ENCODE measurements at places on chromosomes 4 and X.
A peak's percentile ranks its signal among the peaks of the same experiment; 100 is the strongest.

DNA sequence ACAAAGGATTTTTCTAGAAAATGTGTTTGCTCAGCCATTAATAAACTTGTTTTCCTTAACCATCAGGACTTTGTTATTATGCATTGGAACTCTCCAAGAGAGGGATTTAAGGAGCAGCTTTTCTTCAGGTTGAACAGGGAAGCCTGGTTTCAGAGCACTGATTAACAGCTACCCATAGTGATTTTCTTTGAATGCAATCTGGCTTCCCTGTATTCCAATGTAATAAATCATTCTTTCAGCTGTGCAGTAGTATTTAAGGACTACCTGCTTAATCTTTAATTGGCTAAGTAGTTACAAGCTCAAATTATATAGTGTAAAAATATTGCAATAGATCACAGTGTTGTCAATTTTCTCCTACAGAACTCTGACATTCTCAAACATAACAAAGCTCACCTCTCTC, 77.5 kb downstream of the TMEM156 start:
- no peak for DNase-seq

DNA sequence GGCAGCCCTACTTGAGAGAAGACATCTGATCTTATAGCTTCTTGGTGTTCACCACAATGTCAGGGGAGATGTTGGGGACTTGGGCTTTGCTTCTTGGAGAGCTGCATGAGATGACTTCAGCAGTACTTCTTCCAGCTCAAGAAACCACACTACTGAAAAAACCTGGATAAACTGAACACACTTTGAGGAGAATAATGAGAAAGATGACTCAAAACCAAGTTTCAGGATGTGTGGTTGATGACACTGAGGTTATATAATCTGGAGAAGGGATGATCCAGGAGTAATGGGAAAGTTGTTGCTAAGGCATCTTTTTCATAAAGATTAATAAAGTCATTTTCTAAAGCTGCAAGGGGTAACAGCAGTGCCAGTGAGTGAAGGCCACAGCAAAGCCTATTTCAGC, 58.4 kb upstream of the PNPLA4 start:
- no peak for DNase-seq

DNA sequence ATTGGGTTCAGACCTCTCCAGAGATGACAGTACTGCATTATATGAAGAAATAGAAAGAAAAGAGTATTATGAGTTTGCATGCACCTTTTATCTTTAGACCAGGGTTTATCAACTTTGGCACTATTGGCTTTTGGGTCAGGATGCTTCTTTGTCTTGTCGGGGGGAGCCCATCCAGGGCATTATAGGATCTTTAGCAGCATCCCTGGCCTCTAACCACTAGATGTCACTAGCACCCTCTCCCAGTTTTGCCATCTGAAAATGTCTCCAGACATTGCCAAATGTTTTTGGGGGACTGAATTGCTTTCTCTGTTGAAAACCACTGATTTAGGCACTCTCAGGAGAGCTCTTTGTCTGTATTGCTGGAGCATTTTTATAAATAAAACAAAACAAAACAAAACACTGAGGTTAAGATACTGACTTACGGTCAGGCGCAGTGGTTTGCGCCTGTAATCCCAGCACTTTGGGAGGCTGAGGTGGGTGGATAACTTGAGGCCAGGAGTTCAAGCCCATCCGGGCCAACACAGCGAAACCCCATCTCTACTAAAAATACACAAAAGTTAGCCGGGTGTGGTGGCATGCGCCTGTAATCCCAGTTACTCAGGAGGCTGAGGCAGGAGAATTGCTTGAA, 23.6 kb downstream of the CA5B start:
- peak; percentile 33 for DNase-seq

GRCh38 chr4:22552812-22553211, 36.9 kb upstream of the ADGRA3 start:
- DNase-seq: peak; percentile 41

- DNase-seq: no peak
Measured at GRCh38 chr4:184114431-184114830, 103.2 kb downstream of the ENPP6 start.

- peak; percentile 21 for DNase-seq
Measured at GRCh38 chr4:80500613-80501012, 165.1 kb downstream of the CFAP299 start.

GRCh38 chr4:84648863-84649647, 66.1 kb downstream of the CDS1 start:
- peak; percentile 33 for DNase-seq

GRCh38 chr4:183214912-183215488, 105.1 kb downstream of the CLDN22 start:
- no peak for DNase-seq

- DNase-seq: no peak
Measured at GRCh38 chr4:150699599-150699998, 117.6 kb downstream of the MAB21L2 start.

DNA sequence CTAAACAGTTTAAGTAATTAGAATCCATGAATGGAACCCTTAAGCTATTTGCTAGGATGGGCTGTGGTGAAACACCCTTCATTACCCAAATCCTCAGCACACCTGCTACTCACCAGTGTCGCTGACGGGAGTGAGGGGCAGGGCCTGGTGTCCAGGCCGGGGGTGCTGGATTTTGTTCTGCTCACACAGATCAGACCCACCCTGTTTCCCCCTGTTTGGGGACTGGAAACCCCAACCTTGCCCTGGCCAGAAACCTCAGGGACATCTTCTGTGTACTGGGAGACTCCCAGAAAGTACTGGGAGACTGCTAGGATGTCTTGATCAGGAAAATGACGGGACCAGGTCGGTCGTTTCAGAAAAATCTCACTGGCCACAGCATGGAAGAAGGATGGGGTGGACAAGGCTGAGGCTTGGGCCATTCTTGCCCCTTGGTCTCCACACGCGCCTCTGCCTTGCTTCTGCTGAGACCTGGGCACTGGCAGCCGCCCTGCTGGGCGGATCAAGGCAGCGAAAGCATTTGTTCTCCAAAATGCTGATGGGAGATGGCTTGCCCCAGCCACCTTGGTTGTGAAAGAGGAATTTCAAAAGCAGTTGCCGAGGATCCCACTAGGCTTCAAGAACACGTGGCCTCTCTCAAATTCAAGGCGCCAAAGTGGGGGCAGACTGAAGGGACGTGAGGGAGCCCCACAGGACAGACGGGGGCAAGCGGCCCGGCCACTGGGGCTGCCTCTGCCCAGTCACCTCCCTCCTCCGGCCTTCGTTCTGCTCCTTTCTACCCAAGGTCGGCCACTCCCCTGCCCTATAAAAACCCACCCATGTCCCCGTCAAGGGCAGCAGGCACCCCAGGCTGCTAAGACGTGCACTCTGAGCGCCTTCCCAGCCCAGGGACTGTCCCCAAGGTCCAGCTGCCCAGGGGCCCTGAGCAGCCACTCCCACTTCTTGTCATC, 23.5 kb upstream of the PDE6B start:
- no peak for DNase-seq

DNA sequence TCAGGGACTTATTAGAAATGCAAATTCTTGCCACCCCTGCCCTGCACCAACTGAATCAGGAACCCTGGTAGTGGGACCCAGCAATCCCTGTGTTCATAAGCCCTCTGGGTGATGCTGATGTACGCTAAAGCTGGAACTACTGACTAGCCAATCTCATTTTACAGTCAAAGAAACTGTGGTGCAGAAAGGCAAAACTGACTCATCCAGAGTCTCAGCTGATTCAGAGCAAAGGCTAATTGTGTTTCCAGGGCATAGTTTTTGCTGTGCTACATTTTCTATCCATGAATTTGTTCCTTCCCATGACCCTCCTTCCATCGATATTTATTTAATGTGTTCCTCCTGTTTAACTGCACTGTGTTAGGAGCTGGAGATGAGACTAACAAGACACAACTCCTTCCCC, 207.5 kb downstream of the REPS2 start:
- no peak for DNase-seq

DNA sequence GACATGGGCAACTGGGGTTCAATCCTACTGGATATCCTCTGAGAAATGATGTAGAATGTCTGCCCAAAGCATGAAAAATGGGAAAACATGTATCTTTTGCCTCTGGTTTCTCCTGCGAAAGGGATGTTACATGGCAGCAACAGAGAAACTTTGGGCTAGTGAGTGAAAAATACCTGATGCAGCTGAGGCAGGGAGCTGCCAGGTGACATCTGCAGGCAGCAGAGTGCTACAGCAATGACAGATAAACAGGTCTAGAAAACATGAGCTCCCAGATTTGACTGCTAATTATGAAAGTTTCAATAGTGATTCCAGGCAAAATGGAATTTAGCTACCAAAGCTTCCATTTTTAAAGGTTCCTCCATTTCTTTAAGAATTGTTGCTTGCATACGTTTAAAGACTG, 4.8 kb upstream of the CXCL1 start:
- peak; percentile 39 for DNase-seq

DNA sequence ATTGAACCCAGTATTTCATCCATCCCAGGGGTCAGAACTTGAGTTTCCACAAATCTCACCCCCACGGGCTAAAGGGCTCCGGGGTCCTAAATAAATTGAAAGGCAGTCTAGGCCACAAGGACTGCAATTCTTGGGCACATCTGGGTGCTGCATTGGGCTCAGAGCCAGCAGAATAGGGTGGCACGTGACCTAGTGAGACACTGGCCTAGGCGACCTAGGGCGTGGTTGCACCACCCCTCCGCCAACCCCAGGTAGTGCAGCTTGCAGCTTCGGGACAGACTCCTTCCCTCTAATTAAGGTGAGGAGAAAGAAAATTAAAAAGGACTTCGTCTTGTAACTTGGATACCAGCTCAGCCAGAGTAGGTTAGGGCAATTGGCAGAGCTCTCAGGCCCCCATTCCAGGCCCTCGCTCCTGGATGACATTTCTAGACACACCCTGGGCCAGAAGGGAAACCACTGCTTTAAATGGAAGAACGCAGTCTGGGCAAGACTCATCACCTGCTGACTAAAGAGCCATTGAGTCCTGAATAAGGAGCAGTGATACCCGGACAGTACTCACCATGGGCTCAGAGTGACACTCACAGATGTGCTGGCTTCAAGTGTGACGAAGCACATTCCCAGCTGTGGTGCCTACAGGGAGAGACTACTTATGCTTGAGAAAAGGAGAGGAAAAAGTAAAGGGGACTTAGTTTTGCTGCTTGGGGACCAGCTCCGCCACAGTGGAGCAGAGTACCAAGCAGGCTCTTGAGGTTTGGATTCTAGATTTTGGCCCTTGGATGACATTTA, 735.4 kb downstream of the FSTL5 start:
- no peak for DNase-seq

DNA sequence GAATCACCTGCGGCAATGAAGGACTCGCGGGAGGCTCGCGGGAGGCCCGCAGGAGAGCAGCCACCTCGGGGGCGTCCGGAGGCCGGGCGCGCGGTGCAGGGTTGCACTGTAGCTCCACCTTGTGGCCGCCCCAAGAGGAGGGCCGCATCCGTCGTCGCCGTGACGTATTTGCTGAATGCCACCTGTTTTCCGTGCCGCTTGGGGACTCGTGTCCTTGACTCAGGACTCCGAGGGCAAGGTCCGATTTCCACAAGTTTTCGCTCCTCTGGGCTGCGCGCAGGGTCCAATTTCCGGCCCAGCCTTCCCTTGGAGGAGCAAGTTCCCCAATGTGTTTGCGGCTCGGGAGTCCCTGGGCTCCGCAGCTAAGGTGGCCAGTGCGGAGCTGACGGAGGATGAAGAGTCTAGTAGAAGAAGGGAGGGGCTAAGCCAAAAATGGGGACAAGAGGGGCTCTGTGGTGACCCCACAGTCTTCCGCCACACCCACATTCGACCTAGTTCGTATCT, 10.7 kb upstream of the DLG3 start:
- DNase-seq: peak; percentile 55

GRCh38 chr4:85938062-85938461, 421.8 kb downstream of the MAPK10 start:
- DNase-seq: no peak

DNA sequence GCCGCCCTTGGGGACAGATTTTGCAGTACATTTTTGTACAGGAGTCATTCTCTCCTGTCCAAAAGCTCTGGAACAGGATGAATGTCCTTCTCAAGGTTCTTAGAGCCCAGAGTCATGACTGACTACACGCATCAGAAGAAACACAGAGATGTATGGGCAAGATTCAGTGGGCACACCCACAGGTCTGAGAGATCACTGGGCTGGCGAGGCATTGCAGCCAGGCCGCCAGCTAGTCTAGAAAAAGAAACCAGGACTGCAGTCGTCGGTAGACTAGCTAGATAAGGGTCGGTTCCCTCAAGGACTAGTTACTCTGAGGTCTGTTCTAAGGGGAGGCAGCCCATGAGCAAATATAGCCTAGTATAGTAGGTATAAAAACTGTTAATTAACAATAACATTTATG, 19.8 kb downstream of the GBA3 start:
- no peak for DNase-seq

DNA sequence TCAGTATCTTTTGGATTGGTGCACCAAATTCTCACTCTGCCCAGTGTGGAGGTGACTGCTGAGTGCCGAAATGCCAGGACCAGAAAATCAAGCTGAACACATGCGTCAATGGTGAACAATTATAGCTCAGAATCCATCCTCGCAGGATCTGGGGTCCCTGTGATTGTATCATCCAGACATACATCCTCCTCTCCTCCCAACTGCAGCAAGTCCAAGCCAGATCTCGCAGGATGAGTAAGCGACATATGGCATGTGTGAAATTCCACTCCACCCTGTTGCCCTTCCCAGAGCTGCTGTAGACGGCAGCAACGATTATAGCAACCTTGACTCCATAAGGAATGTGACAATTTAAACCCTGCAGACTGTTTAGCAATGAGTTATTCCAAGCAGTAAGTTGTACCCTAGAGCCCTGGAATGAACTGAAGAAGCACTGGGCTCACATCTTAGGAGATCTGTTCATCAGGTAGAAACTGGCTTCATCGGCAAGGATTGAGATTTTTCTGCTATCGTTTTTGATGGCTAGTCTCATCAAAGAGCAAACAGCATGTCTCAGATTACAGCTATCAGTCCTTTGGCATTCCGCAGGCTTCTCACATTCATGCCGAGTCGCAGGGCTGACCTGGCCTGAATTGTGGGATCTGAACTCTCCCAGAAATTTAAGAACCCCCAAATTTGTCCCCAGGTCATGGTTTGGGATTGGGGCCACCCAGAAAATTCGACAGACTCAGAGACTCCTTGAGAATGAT, 35.5 kb upstream of the SORBS2 start:
- DNase-seq: no peak

Data from Kasumi-1 (cell line).